ENCODE measurements at places on chromosomes 6 and 20.

DNA sequence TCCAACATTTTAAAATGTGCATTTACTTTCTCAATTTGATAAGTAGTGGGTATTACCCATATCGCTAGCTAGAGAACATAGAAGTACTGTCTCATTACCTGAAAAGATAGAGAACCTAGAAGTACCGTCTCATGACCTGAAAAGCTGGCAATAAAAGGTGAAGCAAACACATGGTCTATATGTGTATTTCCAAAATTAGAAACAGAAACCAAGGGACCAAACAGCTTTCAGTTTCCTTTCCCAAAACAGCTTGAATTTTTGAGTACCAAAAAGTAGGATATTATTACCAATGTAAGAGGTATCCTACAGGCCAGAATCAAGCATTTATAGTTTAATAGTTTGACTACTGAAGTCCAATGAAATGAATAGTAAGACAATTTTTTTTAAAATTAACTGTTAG lies 77.2 kb downstream of the KIF13A start:
- no peak for DNase-seq

- no peak for DNase-seq
These were observed 118.8 kb downstream of the PSMB1 start for GRCh38 chr6:170434117-170434820.

DNA sequence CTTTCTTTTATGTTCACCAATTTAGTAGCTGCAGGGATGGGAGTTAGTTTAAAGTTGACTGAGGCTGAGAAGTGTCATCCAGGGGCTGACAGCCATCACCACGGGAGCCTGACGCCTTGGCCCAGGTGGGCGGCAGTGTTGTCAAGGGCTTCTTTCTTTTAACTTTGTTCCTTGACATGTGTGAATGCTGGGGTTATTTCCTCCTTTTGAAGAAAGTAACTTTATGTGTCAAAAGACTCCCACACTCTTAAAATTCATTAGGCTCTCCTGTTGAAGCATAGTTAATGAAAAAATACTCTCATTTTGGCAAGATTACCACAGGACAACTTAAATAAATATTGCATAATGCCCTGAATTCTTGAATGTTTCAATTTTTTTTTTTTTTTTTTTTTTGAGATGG lies 50.0 kb downstream of the SASH1 start:
- no peak for DNase-seq

DNA sequence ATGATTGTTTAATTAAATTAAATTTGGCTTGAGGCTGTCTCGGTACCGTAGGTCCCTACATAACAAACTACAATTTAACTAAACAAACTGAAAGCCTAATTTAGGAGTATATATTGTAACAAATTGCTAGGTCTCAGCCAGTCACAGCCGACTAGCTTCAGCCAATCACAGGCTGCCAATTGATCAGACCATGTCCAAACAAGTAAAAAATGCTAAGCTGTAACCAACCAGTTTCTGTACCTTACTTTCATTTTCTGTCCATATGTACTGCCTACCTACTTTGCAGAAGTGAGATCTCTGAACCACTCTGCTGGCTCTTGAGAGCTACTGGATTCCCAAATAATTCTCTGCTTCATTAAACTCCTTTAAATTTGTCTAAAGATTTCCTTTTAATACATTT lies 648.0 kb upstream of the GJE1 start:
- DNase-seq: no peak

DNA sequence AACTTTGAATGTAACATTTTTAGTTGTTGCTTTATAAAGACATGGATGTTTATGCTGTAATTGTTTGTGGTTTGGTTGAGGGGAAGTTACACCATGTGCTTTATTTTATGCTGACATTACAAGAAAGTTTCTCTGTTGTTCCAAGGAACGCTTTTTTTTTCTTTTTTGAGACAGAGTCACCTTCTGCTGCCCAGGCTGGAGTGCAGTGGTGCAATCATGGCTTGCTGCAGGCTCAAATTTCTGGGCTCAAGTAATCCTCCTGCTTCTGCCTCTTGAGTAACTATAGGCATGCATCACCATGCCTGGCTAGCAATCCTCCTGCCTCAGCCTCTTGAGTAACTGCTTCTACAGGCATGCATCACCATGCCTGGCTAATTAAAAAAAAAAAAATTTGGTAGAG lies 21.0 kb upstream of the IFNGR1 start:
- no peak for DNase-seq

- DNase-seq: no peak
These were observed 128.3 kb upstream of the MAP3K7 start for GRCh38 chr6:90715093-90715655.

All from activated T-helper 9 cell treated with anti-CD3 and anti-CD28 coated beads, Interleukin-2, amount 50 U/mL, for 16 hours (primary cell).